RKO (cell line): ENCODE measurements at places on chromosomes 11 and 22.
A peak's percentile ranks its signal among the peaks of the same experiment; 100 is the strongest.

DNA sequence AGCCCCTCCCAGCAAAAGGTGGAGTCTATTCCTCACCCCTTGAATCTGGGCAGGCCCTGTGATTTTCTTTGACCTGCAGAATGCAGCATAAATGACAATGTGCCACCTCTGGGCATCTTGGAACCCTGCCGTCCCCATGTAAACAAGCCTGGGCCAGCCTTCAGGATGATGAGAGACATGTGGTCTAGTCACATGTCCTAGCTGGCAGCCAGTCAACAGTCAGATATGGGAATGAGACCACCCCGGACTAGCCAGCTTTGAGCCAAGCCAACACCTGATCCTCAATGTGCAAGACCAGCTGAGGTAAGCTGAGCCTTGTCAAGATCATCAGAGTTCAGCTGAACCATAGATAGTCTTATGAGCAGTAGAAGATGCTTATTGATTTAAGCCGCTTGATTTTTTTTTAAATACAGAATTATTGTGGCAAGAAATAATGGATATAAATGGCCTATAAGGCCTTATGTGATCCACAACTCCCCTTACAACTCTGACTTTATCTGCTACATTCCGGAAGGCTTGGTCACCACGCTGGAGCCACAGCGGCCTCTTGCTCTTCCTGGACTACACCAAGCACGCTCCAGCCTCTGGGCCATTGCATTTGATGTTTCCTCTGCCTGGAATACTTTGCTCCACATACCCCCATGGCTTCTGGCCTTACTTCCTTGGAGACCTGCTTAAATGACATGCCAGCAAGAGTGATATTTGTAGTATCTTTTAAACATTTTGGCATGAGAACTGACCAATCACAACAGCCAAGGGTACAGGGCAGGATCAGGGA, 225.9 kb upstream of the SESN3 start:
- DNase-seq = no peak

DNA sequence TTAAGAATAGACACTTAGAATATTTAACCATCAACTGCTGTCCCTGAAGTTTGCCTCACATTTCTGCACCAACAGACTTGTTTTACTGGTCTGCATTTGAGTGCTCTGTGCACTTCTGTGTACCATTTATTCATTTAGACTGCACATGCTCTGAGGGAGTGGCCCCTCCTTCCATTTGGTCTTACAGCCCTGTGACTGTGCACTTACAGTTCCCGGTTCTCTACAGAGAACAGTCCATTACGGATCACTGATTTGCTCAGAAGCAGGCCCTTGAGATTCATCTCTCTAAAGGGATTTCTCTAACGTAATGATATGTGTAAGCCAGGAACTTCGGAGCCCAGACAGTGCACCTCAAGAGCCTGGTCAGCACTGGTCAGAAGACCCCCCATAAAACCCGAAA, 247.3 kb upstream of the BLID start:
- no peak for DNase-seq

DNA sequence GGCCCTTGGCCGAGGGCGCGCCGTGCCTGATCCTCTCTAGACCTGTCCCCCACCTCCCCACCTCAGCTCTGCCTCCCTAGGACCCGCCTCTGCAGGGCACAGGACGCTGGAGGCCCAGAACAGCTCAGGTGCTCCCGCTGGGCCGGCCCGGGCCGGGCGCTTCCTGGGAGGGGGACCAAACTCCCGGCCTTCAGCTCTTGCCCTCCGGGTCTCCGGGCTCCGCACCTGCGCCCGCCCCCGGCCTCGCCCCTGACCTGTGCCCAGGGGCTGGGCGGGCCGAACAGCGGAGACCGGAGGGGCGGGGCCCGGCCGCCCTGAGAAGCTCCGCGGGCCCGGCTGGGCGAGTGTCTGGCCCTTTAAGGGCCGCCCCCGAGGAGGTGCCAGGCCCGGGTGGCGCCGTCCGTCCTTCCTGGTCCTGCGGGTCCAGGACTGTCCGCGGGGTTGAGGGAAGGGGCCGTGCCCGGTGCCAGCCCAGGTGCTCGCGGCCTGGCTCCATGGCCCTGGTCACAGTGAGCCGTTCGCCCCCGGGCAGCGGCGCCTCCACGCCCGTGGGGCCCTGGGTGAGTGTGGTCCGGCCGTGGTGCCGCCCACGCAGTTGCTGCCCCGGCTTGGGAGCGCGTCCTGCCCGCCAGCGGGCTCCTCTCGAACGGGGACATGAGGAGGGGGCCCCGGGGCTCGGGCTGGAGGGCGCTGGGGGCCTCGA, at the start of gene SSH3:
Gene SSH3, plus strand, starts transcription at position 399 of the 703 bp plus-strand sequence. Its CDS starts 96 bp downstream, at position 495.
- peak; percentile 71 for DNase-seq

- DNase-seq = no peak
Measured at GRCh38 chr11:132424433-132424832, 1054.0 kb downstream of the NTM start.

- DNase-seq = no peak
Measured at GRCh38 chr22:45742866-45743450, 71.3 kb downstream of the ATXN10 start.

- DNase-seq = no peak
Measured at GRCh38 chr22:37870273-37870672, 21.1 kb downstream of the EIF3L start.

- DNase-seq = no peak
Measured at GRCh38 chr11:68994161-68994893, 13.5 kb upstream of the MRGPRD start.

GRCh38 chr11:68842427-68843051, 823 bp upstream of the CPT1A start:
- no peak for DNase-seq

- DNase-seq = no peak
Measured at GRCh38 chr11:43459246-43459645, 100.5 kb downstream of the TTC17 start.

- DNase-seq = no peak
Measured at GRCh38 chr11:75421902-75422247, 11.1 kb downstream of the KLHL35 start.

- no peak for DNase-seq
Measured at GRCh38 chr22:24066865-24067264, 55.8 kb downstream of the CABIN1 start.
